ENCODE measurements at places on chromosomes 3 and 15.

GRCh38 chr15:73711526-73711925 is 27.3 kb downstream of the CD276 start:
- no peak for DNase-seq

DNA sequence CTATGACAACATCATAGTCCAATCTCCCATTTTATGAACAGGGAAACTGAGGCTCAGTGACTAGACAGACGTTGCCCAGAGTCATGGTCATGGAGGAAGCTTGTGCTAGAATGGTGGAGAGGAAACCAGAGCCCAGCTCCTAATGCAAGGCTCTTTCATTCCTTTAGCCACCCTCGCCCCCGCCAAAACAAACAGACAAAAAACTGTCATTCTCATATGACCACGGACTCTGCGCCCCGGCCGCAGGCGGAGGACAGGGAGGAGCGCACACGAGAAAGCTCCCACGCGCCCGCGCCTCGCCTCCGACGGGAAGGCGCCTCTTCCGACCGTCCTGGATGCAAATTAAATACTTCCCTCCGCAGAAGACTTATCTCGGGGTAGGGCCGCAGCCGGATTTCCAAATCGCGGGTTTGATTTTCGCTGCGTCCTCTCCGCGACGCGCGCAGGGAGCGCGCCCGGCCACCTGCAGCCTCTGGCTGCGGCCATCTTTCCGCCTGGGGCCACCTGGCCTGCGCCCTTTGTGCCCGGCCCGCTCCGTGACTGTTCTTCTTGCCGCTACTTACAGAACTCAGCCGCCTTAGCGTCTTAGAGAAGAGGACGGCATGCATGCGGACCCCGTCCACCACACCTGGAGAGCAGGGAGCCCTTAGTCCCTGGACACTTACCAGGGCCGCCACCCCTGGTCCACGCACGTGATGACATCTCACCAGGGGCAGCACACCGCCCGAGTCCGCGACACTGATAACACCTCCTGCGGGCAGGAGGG is 670 bp upstream of the ATP13A3 start:
- DNase-seq, result no peak

GRCh38 chr3:29202378-29202777 is 78.5 kb upstream of the RBMS3 start:
- DNase-seq, result no peak

GRCh38 chr15:57376696-57377477 is 582 bp downstream of the CGNL1 start:
- DNase-seq, result no peak

DNA sequence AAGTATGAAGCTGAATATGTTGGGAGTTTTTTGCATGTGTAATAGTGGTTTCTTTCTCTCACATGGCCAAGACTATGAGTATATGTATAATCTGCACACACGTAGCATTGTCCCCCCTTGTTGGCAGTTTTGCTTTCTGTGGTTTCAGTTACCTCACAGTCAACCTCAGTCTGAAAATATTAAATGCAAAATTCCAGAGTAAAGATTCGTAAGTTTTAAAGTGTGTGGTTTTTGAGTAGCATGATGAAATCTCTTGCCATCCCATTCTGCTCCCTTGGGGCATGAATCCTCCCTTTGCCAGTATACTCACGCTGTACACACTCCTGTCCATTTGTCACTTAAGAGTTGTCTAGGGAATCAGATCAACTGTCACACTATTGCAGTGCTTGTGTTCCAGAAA is 742.0 kb upstream of the CCDC54 start:
- no peak for DNase-seq

DNA sequence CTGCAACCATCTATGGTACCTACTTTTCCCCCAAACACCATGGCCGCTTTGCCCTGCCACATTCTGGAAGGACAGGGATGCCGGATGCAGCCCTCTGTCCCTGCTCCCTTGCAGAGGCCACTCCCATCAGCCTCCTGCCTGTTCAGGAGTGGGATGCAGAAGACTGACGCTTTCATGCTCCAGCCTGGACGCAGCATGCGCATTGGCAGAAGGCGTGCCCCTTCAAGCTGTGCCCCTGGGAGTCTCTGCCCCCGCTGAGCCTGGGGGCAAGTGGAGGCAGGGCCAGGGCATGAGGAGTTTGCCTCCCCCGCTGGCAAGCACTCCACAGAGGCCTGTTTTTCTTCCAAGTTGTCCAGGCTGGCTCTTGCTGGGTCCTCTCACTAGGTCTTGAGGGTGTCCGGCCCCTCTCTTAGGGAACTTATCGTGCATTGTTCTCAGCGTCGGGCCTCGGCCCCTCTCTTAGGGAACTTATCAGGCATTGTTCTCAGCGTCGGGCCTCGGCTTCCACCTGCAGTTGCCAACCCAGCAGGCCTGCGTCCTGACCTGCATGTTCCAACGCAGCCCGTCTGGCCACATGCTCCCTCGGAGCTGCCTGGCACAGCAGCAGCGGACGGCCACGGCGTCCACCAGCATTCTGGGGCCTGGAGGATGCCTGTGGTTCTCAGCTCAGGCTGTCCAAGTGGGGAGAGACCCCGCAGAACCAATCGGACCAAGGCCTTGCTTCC is 14.6 kb upstream of the SNRPA1 start:
- DNase-seq, result no peak

- no peak for DNase-seq
Observed at GRCh38 chr3:194294895-194295214, 56.3 kb downstream of the CPN2 start.

DNA sequence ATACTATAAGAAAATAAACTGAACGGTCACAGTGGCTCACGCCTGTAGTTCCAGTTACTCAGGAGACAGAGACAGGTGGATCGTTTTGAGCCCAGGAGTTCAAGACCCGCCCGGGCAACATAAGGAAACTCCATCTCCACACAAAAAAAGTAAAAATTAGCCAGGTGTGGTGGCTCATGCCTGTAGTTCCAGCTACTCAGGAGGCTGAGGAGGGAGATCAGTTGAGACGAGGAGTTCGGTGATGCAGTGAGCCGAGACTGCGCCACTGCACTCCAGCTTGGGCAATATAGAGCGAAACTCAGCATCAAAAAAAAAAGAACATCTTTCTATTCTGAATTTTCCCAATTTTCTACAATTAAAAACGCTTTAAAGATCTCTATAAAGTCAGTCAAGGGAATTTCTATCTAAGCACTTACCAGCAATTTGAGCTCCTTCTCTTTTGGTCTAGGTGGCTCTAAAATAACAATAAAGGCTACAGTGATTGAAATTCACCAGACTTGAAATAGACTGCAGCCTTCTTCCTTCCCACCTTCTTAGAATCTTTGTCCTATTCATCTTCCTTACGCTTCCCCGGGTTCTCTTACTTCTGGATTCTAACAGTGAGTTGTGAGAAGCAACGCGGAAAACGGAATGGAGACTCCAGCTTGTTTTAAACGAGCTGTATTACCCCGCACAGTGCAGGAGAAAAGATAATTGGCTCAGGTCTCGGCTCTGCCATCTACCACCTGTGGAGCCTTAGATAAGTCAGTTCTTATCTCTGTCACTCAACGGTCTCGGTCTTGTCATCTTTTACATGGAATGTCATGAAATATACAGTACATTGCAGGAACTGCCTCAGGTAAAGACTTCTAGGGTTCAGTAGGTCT is 812 bp upstream of the SEC62 start:
- no peak for DNase-seq

- no peak for DNase-seq
Observed at GRCh38 chr15:78063217-78063616, 14.3 kb downstream of the TBC1D2B start.

GRCh38 chr3:77648214-77648613 is 608.3 kb downstream of the ROBO2 start:
- no peak for DNase-seq

DNA sequence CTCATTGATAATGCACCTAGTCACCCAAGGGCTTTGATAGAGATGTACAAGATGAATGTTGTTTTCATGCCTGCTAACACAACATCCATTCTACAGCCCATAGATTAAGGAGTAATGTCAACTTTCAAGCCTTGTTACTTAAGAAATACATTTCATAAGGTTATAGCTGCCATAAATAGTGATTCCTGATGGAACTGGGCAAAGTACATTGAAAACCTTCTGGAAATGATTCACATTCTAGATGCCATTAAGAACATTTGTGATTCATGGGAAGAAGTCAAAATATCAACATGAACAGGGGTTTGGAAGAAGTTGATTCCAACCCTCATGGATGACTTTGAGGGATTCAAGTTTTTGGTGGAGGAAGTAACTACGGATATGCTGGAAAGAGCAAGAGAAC is 135.2 kb downstream of the TLE3 start:
- no peak for DNase-seq

GRCh38 chr3:129122412-129123011 is 908 bp upstream of the RAB43 start:
- no peak for DNase-seq

- no peak for DNase-seq
Observed at GRCh38 chr3:33277193-33277882, at the start of gene FBXL2. TSS of gene FBXL2 (plus strand) at chr3:33277442. CDS start at chr3:33277513, 71 bp downstream.

- no peak for DNase-seq
Observed at GRCh38 chr15:38414357-38414756, 39.6 kb upstream of the FAM98B start.

GRCh38 chr3:72223628-72224027 is 438.7 kb upstream of the PROK2 start:
- DNase-seq, result no peak

DNA sequence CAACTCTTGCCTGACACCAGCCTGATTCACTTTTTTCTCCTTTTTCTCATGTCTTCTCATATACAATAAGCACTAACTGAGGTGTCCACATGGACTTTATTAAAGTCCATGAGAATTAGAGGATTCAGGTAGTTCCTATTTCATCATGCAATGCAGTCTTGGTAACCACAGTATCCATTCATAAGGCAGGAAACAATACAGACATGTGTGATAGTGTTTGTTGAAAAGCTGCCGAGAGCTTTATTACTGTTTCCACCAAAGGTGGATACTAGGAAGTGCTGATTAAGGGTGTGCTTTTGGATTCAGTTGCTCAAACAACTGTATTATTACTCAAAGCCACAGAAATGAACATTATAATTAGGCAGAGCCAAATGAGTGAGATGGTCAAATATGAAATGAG is 5.3 kb downstream of the CASR start:
- DNase-seq, result no peak

DNA sequence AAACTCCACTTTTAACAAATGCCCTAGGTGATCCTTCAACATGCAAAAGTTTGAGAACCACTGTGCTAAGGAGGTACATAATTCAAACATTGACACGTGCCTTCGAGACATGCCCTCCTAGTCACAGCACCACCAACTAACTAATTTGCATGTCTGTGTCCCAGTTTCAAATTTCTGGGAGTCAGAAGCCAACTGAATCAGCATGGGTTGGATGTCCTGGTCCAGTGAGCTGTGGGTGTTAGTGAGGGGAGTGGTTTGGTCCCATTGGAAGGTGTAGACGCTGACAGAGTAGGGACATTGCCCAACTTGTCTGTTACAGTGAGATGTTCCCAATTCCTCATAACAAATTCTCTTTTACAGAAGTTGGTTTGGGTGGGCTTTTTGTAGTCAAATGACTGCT is 67.3 kb upstream of the ADPGK start:
- DNase-seq, result no peak

GRCh38 chr3:18767756-18768303 is 342.7 kb upstream of the SATB1 start:
- DNase-seq, result no peak

Measured in stimulated activated CD8-positive, alpha-beta memory T cell treated with anti-CD3 and anti-CD28 coated beads, Interleukin-15, amount 100 ng/mL, for 4 hours (primary cell).